ENCODE measurements at places on chromosomes 1 and 21. TPM values are rescaled to one million over a fixed set of nuclear protein-coding genes. Genes with fewer than 3 reads are reported as not detected.
A peak's percentile ranks its signal among the peaks of the same experiment; 100 is the strongest.

DNA sequence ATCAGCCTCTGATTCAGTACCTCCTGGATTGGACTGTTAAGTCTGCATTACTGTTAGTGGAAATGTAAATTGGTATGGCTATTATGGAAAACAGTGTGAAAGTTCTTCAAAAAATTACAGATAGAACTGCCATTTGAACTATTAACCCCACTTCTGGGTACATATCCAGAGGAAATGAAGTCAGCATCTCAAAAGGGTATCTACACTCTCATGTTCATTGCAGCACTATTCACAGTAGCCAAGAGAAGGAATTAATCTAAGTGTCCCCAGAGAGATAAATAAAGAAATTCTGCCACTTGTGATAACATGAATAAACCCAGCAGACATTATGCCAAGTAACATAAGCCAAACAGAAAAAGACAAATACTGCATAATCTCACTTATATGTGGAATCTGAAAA, 676.0 kb downstream of the PLA2G4A start:
- no peak for DNase-seq

DNA sequence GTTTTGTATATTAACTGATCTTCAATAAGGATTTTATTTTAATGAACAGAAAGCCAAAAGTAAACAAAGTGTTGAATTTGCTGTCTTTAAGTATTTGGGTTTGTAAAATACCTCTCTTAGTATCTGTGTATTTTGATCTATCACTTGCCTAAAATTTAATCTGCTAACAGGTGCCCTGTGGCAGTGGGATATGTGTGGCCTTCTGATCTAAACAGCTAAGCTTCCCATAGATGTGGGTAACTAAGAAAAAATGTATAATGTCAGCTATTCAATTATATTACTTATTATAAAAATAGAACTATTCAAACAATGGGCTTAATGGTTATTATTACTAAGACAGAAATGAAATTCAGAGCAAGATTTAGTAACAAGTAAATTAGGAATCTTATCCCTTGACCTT, 15.2 kb downstream of the LRRC39 start:
- DNase-seq: no peak

DNA sequence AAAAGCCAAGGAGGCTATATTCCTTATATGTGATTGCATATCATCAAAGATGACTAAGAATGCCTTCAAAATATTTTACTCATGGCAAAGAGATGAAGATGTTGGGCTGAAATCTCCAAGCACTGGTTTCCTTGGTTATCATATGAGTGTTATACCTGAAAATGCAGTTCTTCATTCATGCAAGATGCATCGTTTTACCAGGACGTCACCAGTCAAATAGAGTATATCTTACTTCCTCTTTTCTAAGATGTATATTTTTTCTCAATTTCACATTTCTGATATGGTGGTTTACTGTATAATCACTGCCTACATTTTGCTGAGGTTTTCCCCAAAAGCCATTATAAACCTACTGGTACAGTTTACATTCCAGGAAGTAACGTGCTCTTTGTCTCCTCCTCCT, 1085.7 kb downstream of the NCAM2 start:
- DNase-seq: no peak

DNA sequence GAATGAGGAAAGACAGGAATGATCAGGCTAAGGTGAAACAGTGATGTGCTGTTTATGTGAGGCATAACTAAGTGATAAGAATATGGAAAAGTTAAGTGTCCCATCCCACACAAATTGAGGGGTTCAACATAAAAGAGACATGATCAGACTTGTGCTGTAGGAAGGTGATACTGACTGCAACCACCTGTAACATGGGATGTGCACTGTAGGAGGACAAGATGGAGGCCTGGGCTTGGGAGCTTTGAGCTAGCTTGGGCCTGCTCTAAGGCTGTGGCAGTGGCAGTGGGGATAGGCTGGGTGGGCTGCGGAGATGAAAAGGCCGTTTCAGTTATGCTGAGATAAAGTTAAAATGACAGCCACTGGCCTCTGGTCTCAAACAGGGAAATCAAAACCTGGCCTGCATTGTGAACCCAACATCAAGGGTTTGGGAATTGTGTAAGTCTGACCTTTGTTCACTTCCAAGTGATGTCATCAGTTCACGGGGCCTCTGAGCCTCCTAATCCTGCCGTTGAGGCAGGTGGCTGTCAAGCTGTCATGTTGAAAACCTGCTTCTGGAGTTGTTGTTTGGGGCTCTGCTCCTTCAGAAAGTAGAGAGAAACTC, 61.2 kb upstream of the TENT5C start:
- DNase-seq: no peak

- DNase-seq: no peak
These were observed 45.6 kb upstream of the VAV3 start for GRCh38 chr1:108010581-108010980.

GRCh38 chr1:181179987-181180365, 91.5 kb downstream of the IER5 start:
- DNase-seq: peak; percentile 50

GRCh38 chr1:37574834-37575480, 18.2 kb downstream of the DNALI1 start:
- peak; percentile 40 for DNase-seq

DNA sequence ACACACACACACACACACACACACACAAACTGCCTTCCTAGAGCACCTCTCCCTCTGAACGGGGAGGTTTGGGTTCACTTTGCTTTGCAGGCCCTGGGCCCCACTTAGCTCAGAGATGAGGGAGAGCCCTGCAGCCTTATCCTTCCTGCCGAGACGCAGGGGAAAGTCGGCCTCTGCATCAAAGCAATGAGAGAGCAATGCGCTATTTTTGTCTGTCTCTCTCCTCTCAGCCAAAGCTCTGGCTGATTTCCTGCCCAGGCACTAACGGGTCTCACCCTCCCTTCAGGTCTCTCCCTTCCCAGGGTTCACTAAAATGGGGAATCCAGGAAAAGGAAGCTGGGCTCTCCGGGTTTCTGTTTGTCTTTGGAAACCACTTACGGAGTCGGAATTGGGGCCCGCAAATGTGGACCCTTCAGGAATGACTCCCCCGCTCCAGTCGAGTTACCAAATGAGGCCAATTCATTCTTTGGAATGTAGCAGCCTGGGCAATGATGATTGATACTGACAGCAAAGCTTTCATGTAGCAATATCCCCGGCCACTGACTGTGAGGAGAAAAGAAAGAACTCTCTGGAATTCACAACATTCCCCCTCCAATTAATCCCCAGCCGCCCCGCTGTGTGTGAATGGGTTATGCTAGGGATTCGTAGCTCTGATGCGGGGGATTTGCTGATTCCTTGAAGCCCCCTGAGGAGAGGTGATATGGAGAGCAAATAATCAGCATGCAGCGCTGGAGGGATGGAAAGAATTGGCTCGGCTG, 61.5 kb upstream of the WLS start:
- DNase-seq: no peak

DNA sequence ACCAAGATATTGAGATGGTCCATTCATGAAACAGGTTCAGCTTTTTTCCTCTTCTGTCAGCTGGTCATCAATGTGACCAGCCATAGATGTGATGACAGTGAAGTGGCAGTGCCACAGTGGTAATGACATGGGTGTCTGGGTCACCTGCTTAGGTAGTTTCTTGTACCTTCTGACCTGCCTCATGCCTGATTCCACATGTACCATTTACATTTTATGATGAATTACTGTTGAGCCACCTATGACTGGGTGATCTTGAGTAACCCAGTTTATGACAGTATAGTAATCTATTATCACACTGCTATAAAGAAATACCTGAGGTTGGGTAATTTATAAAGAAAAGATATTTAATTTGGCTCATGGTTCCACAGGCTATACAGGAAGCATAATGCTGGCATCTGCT, 45.7 kb downstream of the RGSL1 start:
- no peak for DNase-seq

- peak; percentile 91 for DNase-seq
These were observed 5.0 kb downstream of the PALMD start for GRCh38 chr1:99650773-99651437.

DNA sequence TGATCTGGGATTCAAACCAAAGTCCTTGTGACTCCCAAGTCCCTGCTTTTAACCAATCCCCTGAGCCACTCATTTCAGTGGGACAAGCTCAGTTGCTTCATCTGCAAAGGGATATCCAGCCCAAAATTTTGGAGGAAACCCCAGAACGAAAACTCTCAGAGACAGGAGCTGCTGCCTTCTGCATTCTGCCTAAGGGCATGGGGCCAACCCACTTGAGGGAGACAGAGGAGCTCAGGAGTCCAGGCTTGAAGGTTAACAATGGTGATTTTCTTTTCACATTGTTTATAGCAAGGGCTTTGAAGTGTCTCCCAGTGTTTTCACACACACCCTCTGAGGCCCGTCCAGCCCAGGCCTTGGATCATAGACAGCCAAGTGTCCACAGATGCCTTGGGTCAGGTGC, 148.1 kb upstream of the CTTNBP2NL start:
- DNase-seq: no peak

GRCh38 chr21:35179990-35180540, 131.0 kb upstream of the RUNX1 start:
- peak; percentile 77 for DNase-seq

GRCh38 chr1:27097484-27097917, 57.4 kb downstream of the SLC9A1 start:
- DNase-seq: peak; percentile 72

- DNase-seq: no peak
These were observed 38.7 kb upstream of the PDC start for GRCh38 chr1:186499571-186499970.

GRCh38 chr1:211635597-211636205, 39.7 kb downstream of the NEK2 start:
- no peak for DNase-seq

- DNase-seq: peak; percentile 25
These were observed 21.9 kb downstream of the TSNAX start for GRCh38 chr1:231550448-231550781.

DNA sequence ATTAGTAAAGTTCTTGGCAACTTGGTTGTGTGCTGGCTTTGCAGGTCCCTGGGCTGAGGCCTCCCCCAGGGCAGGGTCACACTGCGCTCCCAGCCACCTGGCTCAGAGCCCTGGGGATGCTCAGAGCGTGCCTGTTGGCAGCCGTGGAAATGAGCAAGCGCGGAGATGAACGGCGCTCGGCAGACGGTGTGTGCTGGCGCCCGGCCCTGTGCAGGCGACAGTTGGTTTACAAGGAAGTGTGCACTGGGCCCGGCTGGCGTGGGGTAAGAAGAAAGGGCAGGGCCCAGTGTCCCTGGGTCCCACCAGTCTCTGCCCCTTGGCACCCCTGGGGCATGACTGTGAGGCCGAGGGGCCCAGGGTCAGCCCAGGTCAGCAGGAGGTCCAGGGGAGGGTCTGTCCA, 25.7 kb upstream of the PEX10 start:
- DNase-seq: no peak

DNA sequence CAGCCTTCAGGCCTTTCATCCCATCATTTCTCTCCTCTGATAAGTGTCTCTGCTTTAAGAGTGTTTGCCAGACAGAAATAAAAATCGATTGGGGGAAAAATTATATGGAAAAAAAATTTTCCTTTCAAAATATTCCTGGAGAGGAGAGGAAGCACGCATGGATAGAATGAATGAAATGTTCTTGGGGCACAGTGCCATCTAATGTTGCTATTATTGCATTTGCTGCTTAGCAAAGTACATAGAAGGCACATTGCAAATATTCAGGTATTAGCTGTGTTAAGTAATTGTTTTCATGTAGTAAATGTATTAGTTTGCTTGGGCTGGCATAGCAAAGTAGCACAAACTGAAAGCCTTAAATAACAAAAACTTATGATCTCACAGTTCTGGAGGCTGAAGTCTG, 18.1 kb downstream of the B3GALT5 start:
- DNase-seq: no peak

GRCh38 chr21:38487901-38488639, 10.2 kb downstream of the ERG start:
- DNase-seq: no peak

DNA sequence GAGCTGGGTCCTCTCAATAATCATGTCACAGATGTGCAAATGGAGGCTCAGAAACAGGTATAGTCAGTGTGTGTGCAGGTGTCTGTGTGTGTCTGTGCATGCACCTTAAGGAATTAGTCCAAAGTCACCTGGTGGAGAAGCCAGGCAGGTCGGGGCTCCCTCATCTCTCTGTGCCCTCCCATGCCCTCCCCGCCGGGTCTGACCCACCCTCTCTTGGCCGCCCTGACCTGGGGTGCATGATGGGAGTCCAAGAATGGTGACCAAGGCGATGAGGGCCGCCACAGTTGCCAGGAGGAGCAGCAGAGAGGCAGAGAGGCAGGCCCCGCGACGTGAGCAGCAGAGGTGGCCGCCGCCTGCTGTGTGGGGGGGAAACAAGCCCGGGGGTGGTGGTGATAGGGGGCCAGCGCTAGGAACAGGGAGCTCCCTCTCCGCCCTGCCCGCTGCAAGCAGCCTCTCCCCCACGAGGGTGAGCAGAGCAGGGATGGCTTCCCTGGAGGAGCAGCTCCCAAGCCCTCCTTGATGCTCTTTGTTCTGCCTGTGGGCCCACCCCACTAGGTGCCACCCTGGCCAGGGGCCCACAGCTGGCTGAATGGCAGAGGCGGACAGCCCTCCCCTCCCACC, 3.9 kb downstream of the LDLRAD1 start:
- DNase-seq: no peak

- peak; percentile 89 for DNase-seq
These were observed at the start of gene LCE1C for GRCh38 chr1:152806576-152806975. LCE1C (minus strand) TSS chr1:152806651; CDS start chr1:152805478, 1,173 bp downstream.

DNA sequence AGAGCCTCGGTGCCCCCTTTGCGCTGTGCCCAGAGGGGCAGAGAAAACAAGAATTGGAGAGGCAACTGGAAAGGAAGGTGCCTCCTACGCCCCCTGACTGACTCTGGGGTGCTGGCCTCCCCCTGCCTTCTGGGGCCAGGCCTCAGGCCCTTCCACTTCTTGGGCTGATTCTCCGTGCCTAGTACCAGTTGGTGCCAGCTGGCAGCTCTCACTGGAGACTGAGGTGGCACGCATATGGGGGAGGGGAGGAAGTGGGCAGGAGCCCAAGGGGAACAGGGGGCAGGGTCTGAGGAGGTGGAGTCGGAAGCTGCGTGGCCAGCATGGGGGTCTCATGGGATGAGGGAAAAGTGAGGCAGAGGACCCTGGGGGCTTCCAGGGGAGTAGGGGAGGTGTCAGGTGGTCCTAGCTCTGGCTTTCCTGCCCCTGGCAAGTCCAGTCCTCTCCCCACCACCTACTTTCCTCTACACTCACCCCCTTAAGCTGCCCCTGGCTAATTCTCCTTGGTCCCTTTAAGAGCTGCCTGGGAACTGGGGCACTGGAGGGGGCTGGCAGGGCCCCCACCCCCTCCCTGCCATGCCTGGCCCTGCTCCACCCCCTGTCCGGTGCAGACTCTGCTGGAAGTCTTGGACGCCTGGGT, 6.5 kb upstream of the SEMA4A start:
- DNase-seq: no peak

GRCh38 chr1:36109041-36109679, 15.9 kb downstream of the COL8A2 start:
- DNase-seq: peak; percentile 72

The LAX1 gene
- not detected for total RNA-seq

The NBPF4 gene
- total RNA-seq: not detected

The HIVEP3 gene
- under 0.01 TPM for total RNA-seq

The BRINP3 gene
- not detected for total RNA-seq

The IGSF21 gene
- not detected for total RNA-seq

The NEK2 gene
- total RNA-seq: 0.26 TPM

The TIAM1 gene
- 31.6 TPM for total RNA-seq

The PGBD5 gene
- under 0.01 TPM for total RNA-seq

The ANKRD13C gene
- total RNA-seq: 16.1 TPM

The ZFYVE9 gene
- total RNA-seq: 44.8 TPM
